ENCODE measurements at places on chromosomes 6 and 20.

- DNase-seq, result no peak
Observed at GRCh38 chr20:54044156-54044555, 26.2 kb downstream of the BCAS1 start.

DNA sequence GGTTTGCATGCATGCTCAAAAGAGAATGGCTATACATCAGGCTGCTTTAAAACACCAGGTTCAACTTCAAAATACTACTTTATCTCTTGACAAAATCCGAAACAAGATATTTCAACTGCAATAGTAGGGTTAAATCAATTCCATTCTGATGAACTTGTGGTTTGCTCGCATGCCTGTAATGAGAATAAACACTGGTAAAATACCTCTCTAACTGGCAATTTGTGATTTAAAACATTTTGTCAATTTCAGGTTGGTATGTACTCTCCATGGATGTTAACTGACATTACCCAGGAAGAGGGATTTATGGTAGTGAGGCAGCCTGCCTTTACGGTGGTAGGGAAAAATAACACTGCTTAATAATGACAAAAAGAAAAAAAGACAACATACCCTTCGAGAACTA is 74.4 kb downstream of the MBOAT1 start:
- DNase-seq, result no peak

DNA sequence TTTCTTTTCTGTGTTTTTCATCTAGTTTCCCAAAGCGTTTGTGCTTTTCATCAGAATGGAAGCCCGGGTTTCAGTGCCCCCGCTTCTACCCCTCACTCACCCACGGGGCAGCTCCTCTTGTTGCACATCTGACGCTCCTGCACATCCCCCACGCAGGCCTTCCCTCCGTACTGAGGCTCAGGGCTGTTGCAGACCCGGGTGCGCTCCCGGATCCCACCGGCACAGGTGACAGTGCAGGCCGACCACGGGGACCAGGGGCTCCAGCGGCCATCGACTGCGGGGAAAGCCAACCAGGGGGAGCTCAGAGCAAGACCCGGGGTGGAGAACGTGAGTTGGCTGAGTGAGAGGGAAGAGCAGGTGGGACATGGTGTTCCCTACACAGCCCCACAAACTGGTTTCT is 19.0 kb downstream of the THBS2 start:
- DNase-seq, result no peak

DNA sequence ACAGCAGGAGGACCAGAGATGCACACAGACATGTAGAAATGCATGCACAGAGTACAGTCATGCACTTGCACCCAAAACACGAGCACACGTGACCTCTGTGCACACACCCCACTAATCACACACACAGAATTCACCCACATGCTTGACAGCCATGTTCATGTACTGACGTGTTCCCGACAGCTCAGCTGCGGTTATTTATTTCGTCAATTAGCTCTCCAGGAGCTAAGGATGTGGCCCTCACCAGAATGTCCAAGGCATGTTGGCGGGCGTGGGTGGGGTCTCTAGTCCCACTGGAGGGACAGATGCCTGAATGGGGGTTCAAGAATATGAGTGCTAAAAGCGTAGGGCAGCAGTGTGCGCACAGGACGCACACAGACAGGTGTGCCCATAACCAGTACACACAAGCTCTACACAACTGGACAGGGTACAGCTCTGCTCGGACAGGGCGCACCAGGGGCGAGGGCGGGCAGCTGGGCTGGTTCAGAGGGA is 571 bp upstream of the PRPF6 start:
- DNase-seq, result no peak

DNA sequence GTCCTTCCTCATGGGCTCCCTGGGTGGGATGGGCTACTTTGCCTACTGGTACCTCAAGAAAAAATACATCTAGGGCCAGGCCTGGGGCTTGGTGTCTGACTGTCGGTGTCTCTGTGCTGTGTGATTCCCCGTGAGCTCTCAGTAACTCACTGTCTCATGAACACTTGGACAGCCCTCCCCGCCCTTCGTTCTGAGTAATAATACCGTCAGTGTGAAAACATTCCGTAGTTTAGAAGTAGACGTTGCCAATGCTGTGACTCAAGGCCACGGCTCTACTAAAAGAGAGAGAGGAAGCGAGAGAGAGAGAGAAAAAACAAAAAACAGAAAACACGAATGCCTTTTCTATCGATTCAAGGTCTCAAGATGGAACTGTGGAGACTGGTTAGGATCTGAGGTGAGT is 31.8 kb downstream of the FITM2 start:
- no peak for DNase-seq

GRCh38 chr6:21171801-21172200 is 421.8 kb upstream of the SOX4 start:
- no peak for DNase-seq

- no peak for DNase-seq
Observed at GRCh38 chr6:92159046-92159445, 1260.3 kb downstream of the EPHA7 start.

GRCh38 chr6:154653385-154653784 is 79.8 kb upstream of the SCAF8 start:
- DNase-seq, result no peak

DNA sequence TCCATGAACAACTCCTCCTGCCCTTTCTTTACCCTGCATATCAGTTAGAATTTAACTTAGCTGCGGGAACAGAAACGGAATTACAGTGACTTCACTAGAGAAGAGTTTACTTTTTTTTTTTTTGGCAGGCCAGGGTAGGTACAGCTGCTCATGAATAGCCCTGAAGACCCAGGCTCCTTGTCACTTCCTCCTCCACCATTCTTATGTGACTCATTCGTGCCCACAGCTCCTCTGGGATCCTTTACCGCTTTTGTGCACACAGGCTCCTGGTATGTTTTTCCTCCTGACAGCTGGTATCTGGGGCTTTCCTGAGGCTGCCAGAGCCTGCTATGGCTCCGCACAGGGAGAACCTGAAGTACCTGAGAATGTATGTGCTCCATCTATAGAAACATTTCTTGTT is 3.9 kb upstream of the KCNS1 start:
- DNase-seq, result no peak

GRCh38 chr6:137953761-137954160 is 86.7 kb downstream of the TNFAIP3 start:
- DNase-seq, result no peak

DNA sequence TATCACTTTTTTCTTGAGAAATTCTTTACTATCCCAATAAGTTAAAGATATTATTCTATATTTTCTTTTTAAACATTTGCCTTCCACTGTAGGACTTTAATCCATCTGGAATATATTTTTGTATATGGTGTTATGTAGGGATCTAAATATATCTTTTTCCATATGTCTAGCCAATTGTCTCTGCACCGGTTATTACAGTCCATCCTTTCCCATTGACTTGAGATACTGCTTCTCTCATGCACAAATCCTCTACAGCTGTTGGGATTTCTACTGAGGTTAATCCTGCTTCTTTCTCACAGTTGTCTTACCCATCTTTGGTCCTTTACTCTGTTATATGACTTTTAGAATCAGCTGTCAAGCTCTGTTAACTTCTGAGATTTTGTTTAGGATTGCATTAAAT is 483.8 kb upstream of the CDH4 start:
- DNase-seq, result no peak

GRCh38 chr6:6152060-6152459 is 145.3 kb upstream of the NRN1 start:
- DNase-seq, result no peak

DNA sequence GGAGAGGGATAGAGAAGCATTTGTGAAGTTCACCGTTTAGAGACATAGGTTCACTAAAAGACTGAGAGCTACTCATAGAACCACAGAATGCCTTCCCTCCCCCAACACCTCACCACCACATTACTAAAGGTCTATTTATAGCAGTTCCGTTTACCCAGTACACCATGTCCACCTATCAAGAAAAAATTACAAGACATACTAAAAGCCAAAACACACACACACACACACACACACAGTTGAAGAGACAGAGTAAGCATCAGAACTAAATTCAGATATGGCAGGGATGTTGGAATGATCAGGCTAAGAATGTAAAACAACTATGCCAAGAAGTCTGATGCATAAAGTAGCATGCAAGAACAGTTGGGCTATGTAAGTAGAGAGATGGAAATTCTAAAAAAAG is 52.3 kb downstream of the SLC22A3 start:
- DNase-seq, result no peak

GRCh38 chr6:314377-314776 is 22.1 kb downstream of the DUSP22 start:
- no peak for DNase-seq

DNA sequence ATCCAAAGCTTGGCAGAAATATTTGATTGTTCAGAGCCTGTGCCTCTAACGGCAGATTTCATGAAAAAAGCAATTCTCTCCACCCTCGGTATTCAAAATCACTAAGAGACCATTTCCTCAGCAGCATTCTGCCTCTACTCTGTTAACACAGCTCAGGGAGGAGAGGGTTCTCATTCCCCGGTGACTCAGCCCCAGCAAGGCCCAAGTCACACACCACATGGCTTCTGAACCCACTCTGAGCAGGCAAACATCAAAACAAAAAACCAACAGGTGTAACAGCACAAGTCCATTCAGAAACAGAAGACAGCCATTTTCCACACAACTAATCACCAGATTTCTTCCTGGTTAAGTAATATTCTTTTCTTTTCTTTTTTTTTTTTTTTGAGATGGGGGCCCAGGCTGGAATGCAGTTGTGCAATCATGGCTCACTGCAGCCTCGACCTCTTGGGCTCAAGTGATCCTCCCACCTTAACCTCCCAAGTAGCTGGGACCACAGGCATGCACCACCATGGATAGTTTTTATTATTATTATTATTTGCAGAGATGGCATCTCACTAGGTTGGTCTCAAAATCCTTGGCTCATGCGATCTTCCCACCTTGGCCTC is 55.4 kb downstream of the GFOD1 start:
- DNase-seq, result no peak

- no peak for DNase-seq
Observed at GRCh38 chr6:23477586-23477985, 648.4 kb upstream of the NRSN1 start.

GRCh38 chr6:151324488-151324825 is 66.9 kb downstream of the ZBTB2 start:
- no peak for DNase-seq

- DNase-seq, result no peak
Observed at GRCh38 chr6:142500250-142500786, 198.5 kb downstream of the ADGRG6 start.

- no peak for DNase-seq
Observed at GRCh38 chr6:38152620-38153019, 333.1 kb downstream of the ZFAND3 start.

DNA sequence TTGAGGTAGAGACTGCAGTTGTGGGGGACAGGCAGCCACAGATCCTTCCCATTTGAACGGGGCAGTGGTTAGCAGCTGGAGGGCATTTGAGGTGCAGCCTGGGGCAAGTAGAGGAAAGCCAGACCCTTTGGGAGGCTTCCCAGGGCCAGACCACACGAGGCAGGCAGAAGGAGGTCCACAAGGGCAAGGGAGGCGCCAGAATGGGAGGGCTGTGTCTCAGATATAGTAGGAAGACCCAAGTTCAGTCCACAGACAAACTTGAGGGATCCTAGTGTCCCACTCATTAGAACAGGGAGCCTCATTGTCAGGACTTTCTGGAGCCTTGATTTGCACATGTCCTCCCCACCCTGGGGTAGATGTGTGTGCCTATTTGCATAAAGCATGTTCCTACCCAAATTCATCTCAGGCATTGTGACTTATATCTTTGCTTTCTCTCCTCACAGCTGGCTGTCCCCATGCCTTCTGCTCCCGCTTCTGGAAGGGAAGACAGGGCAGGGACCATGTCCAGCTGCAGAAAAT is 166.0 kb downstream of the VEGFA start:
- no peak for DNase-seq

- no peak for DNase-seq
Observed at GRCh38 chr6:15661853-15662325, 939 bp downstream of the DTNBP1 start.

GRCh38 chr20:2139736-2140135 is 38.1 kb downstream of the STK35 start:
- DNase-seq, result no peak

DNA sequence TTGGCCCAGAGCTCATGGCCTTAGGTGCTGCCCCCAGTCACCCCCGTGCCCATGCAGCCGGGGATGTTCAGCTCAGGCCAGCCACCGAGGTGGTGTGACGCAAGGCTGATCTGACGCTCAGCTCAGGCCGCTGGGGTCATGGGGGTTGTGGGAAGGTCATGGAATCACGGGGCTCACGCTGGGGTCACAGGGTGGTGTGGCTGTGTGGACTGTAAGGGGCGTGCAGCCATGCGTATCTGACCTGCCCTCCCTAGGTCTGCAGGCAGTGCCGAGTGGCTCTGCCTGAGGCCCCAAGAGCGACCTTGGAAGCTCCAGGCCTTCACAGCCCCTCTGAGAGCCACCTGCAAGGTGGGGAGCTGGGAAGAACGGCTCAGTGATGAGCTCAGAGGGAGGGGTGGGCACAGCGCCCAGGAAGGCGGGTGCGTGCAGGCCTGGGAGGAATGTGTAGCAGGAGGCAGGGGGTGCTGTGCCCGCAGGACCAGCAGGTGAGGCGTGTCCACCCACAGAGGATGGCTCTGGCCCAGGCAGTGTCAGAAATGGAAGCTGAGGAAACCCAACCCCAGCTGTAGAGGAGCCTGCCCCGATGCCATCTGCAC is 27.8 kb downstream of the CHRNA4 start:
- no peak for DNase-seq

- DNase-seq, result no peak
Observed at GRCh38 chr20:15610787-15611186, 962.5 kb downstream of the KIF16B start.

DNA sequence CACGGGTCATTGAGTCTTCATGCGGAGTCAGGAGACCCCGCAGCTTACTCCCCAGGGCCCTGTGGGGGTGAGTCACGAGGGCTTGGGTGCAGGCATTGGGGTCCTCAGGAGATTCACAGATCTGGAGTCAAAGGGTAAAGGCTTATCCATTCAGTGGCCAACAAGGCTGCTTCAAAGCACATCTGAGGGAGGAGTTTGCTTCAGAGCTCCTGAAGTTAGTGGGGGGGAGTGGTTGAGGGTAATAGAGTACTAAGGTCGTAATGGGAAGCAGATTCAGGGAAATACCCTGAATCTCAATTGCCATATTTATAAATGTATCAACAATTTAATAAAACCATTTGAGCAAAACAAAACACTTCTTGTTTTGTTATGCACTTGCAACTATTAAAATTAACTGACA is 37.3 kb downstream of the SH3BGRL2 start:
- no peak for DNase-seq

- DNase-seq, result no peak
Observed at GRCh38 chr20:25063981-25064380, 6.0 kb upstream of the ACSS1 start.

GRCh38 chr6:169254456-169255316 is 1.0 kb upstream of the THBS2 start:
- DNase-seq, result no peak

- no peak for DNase-seq
Observed at GRCh38 chr20:19351542-19351941, 139.1 kb downstream of the SLC24A3 start.

DNA sequence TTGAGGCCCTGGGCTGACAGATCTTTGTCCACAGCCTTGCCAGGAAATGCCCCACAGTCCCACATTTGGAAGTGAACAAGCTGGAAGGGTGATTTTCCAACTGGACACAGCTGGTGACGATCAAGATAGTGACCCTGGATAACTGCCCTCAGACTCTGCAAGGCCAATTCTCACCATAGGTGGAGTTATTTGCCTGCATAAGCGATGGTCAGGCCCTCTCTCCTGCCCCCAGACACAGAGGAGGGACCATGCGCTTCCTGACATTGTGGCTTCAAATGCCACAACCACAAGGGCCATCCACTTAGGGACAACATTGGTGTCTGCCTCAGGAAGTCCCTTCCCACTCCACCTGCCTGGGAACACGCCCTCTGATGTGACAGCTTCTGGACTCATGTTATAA is 96.0 kb downstream of the JPH2 start:
- no peak for DNase-seq

- DNase-seq, result peak; percentile 11
Observed at GRCh38 chr20:34069341-34070078, 42.5 kb downstream of the EIF2S2 start.
